ENCODE measurements at places on chromosomes 1 and 21. TPM values are rescaled to one million over a fixed set of nuclear protein-coding genes. Genes with fewer than 3 reads are reported as not detected.

The MEGF6 gene
- 34.8 TPM for total RNA-seq

- peak; percentile 75 for DNase-seq
Observed at GRCh38 chr21:25881524-25882376, 147.0 kb downstream of the GABPA start.

The UTS2 gene
- total RNA-seq: not detected

GRCh38 chr1:2312160-2312514, 79.2 kb downstream of the MORN1 start:
- DNase-seq: no peak

The CELA2A gene
- 0.55 TPM for total RNA-seq

The TAS1R1 gene
- total RNA-seq: not detected

- DNase-seq: peak; percentile 51
Observed at GRCh38 chr1:200488375-200489165, 78.7 kb upstream of the ZNF281 start.

The LIPI gene
- total RNA-seq: not detected

- DNase-seq: peak; percentile 35
Observed at GRCh38 chr1:22111620-22112019, 31.3 kb downstream of the WNT4 start.

The CELA2B gene
- total RNA-seq: not detected

DNA sequence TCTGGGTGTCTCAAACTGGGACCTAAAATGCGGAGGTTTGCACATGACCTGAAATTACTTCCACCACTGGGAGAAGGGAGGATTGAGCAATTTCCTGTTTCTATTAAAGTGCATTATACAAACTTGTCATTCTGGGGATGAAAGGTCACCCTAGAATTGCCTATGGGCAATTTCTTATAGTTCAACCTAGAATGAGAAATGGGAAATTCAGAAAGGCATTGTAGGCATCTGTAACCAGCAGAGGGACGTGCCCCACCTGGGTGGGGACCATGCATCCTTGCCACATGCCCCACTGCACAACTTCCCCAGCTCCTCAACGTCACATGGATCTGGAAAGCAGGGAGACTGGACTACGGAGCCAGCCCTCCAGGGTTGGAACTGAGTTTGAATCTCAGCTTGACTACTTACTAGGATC, 47.0 kb downstream of the MRPL39 start:
- DNase-seq: no peak

DNA sequence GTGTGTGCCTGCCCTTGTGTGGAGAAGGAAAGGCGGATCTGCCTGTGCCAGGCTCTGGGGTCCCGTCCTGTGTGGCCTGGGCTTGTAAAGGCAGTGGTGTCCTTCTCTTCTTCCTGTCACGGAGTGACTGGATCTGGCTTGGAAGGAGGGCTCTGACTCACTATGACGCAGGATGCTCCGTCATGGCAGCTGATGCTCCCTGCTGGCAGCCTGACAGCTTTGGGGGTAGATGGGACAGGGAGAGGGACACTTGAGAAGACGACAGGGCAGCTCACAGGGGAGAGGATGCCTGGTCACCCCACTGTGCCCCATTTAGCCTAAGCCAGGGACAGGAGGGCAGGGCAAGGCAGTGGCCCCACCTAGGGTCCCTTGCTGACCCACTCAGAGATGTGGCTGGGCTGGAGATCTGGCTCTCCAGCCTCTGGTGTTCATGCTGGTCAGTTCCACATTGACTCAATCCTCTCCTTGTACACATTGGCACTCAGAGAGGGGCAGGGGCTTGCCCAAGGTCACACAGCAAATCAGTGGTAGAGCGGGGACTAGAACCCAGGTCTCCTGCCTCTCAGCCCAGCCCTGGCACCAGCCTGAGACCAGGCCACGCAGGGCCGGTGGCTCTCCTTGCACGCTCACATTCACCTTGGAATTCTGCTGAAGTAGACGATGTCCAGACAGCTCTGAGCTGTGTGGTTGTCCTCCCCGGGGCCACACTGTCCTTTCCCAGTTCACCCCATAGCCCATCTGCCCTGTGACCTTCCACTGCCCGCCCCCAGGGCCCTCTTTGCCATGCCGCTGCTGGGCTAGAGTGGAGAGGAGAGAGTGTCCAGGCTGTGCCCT, 2.8 kb upstream of the FAM131C start:
- DNase-seq: no peak

The FCRLB gene
- total RNA-seq: not detected

The LRRC39 gene
- total RNA-seq: 2.9 TPM

GRCh38 chr1:72412286-72412685, 129.9 kb upstream of the NEGR1 start:
- DNase-seq: no peak

DNA sequence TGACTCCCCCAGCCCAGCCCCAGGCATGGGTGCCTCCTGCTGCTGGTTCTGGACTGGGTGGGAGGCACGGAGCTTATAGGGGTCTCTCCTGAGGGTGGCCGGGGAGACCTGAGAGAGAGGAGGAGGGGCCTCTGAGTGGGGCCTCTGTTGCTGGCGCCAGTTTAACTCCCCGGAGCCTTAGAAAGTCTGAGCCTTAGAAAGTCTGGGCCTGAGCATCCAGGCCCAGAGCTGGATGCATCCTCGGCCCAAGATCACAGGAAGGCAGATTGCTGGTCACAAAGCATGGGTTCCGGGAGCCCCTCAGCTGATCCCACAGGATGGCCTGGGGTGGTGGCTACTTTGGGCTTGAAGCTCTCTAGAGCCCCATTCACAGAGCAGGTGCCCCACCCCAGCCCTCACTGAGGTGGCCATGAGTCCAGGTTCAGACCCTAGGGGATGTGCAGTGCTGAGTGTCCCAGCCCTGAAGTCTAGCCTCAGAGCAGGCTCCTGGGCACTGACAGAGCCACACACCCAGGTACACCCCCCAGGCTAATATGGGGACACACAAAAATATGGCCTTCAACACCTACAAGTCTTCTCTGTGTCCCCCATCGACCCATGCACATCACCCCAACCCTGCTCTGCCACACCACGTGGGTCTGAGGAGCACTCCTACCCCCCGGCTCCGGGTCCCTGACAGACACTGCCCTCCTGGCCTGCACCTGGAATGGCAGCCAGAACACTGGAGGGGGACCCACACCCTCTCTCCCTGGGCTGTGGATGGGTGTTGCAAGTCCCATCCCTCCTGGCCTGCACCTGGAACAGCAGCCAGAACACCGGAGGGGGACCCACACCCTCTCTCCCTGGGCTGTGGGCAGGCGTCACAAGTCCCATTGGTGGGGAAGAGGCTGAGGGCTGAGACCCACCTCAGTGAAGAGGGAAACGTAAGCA, 9.7 kb downstream of the PLA2G2F start:
- no peak for DNase-seq

DNA sequence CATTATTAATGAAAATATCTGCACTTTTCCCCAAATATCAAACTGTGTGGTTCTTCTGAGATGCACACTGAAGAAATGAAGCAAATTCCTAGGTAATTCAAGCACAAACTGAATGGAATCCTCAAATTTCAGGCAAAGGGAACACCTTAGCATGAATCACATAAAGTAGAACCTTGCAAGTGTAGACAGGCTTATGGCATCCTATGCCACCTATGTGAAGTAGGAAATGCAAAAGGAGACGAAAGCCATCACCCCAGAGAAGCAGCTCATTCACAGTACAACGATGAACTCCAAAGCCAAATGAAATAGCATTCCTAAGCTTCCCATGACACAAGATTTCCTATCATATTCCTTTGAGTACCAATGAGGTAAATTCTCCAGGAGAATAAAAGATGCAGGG, 461.2 kb upstream of the RUNX1 start:
- DNase-seq: no peak

The GUCA2A gene
- total RNA-seq: not detected

- DNase-seq: no peak
Observed at GRCh38 chr1:41521766-41522165, 37.3 kb upstream of the EDN2 start.

- no peak for DNase-seq
Observed at GRCh38 chr1:27380224-27380623, 2.9 kb downstream of the CD164L2 start.

DNA sequence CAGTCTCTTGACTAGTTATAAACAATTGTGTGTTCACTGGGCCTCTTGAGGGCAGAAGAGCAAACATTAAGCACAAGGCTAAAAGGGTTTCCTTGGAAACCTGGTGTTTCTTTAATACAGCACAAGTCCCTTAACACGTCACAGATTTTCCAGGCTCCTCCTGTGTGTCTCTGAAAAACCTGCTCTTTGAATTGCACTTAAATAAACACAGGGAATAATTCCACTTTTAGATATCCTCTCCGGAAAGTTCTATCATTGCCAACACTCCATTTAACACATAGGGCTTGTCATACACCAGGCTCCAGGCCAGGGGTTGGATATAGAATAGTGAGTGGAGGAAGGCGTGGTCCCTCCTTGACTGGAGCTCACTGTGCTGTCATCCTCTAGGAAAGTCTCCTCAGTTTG, 442.6 kb downstream of the DSCAM start:
- DNase-seq: no peak

- DNase-seq: no peak
Observed at GRCh38 chr1:196651079-196651478, 764 bp upstream of the CFH start.

GRCh38 chr21:45575304-45575992, 33.2 kb upstream of the SLC19A1 start:
- no peak for DNase-seq

The MCOLN3 gene
- total RNA-seq: not detected

The ZSWIM5 gene
- 2.2 TPM for total RNA-seq

The KCNA2 gene
- total RNA-seq: under 0.01 TPM

GRCh38 chr1:45246760-45247159, 40.4 kb upstream of the ZSWIM5 start:
- peak; percentile 10 for DNase-seq

DNA sequence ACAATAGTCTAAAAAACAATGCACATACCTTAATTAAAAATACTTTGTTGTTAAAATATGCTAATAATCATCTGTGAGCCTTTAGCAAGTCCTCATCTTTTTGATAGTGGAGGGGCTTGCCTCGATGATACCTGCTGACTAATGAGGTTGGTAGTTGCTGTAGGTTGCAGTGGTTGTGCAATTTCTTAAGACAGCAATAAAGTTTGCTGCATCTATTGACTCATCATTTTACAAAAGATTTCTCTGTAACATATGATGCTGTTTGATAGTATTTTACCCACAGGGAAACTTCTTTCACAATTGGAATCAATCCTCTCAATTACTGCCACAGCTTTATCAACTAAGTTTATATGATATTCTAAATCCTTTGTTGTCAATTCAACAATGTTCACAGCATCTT, 7.6 kb downstream of the C1orf87 start:
- DNase-seq: no peak

The ITLN2 gene
- not detected for total RNA-seq

DNA sequence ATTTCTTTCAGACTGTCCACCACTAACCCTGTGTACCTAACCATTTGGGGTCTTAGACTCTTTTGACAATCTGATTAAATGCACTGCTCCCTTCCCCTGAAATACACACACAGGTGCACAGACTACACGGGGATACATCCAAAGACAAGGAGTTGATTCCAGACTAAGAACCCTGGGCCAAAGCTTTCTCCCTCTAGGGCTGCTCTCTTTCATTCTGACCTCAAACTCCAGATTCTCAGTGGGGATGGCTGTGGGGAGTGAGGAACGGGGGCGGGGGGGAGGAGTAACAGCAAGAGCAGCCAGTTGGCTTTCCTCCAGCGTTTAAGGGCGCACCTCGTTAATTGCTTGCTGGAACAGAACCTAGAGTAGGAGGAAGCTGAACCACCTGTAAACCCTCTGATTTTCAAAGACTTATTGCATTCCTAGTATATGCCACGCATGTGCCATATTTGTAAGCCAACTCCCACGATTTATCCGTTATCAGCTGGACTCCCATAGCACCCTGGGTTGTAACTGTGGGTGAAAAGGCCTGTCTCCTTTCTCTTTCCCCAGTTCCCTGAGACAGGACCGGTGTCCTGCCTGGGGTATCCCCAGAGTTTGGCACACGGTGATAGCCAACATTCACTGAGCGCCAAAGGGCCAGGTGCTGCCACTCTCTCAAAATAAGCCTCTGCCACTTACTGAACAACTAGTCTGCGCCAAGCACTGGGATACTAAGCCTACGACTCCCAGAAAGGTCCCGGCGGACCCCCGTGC, 920 bp downstream of the MTHFR start:
- peak; percentile 84 for DNase-seq

The CCDC181 gene
- 0.87 TPM for total RNA-seq

The NGF gene
- total RNA-seq: 1.8 TPM
